GM13976 (cell line): ENCODE measurements at places on chromosomes 2 and 18.

DNA sequence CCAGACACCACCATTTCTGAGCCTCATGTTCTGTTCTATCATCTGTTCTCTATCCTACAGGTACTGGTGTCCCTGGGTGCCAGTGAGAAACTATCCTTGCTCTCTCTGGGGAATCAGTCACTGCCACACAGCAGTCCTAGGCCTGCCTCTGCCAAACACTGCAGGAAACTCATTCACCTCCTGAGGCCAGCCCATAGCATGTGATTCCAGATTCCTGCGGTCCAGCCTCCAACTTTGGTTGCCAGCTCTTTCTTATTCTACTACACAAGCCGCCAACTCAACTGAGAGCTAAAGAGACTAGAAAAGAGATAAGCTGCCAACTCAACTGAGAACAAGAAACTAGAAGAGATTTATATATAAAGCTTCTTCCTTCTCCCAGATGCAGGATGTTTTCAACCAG, 8.8 kb upstream of the TTLL4 start:
- DNase-seq, result no peak

GRCh38 chr2:191341436-191341835, 96.2 kb downstream of the MYO1B start:
- no peak for DNase-seq

DNA sequence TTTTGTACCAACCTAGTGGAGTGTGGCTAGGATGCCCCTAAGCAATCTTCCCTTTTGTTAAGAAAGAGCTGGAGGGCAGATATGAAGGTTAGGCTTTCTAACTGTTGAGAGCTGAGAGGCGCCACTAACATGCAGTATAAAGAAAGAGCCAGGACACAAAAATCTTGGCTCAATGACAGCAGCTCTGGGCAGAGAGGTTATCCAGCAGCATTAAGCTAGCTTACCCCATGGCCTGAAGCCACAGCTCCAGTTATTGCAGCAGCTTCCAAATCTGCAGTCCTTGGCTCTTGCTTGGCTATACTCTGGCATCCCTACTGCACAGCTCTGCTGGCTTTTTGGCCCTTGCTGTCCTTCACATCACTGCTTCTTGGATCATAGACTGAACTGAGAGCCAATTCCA, 213.4 kb downstream of the GPD2 start:
- DNase-seq, result no peak

- DNase-seq, result no peak
Measured at GRCh38 chr2:46849046-46849715, 66.4 kb downstream of the MCFD2 start.

GRCh38 chr2:23617167-23617810, 232.3 kb downstream of the KLHL29 start:
- DNase-seq, result no peak

GRCh38 chr2:158091647-158092046, 10.0 kb upstream of the UPP2 start:
- no peak for DNase-seq

DNA sequence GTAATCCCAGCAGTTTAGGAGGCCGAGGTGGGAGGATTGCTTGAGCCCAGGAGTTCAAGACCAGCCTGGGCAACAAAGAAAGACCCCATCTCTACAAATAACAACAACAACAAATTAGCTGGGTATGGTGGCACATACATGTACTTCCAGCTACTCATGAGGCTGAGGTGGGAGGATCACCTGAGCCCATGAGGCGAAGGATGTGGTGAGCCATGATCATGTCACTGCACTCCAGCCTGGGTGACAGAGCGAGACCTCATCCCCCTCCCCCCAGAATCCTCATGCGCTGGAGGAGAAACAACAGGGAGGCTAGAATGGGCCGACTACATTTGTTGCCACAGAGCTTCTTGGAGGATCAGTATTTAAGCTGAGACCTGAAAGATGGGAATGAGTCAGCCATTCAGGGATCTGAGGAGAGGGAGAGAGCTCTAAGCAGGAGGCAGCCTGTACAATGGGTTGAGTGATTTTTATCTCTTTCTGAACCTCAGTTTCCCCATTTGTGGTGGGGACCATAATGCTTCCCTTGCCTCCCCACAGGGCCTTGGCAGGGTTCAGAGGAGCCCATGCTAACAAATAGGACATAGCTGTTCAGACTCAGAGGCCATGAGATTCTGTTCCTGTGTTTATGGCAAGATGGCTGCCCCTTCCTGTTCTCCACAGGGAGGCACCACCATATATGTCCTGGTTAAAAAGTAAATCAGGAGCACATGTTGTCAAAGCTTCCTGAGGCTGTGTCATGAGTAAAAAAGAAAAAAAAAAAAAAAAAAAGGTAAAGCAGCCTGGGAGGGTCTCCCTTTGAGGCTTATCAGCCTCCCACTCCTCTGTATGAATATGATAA, 131.4 kb upstream of the HAAO start:
- DNase-seq, result no peak

GRCh38 chr18:27600245-27600644, 415.1 kb upstream of the CHST9 start:
- DNase-seq, result no peak

DNA sequence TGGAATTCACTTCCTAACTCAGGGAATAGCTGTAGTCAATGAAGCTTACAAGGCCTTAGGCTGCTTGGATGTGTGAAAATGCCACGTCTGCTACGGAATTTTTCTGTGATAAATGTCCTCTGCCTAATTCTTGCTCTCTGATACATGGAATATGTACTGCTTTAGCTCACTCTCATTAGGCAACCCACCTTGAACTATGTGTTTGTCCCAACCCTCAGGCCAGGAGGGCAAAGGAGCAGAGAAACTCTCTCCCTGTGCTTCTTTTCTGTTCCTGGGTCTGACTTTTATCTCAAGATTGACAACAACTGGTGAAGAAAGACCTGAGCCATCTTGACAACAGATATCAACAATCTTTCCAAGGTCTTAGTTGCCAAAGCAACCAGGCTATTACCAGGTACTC, 143.9 kb downstream of the GCA start:
- DNase-seq, result no peak
